ENCODE measurements at places on chromosomes 3 and 15.

DNA sequence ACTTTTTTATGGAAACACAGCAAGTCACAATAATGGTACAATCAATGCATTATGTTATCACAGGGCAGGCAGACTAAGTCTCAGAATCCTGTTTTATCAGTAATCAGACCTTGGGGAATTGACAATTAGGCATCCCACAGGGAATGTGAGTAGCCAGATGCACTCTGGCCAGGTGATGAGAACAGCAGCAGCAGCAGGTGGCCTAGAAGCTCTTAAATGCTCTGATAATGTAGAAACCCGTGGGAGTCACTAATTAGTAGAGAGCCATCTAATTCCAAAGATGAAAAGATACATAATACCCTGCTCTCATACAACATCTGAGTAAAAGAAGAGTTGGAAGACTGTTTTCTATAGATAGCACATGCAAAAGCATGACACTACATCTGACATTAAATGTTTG, 12.6 kb downstream of the CEP152 start:
- no peak for DNase-seq

DNA sequence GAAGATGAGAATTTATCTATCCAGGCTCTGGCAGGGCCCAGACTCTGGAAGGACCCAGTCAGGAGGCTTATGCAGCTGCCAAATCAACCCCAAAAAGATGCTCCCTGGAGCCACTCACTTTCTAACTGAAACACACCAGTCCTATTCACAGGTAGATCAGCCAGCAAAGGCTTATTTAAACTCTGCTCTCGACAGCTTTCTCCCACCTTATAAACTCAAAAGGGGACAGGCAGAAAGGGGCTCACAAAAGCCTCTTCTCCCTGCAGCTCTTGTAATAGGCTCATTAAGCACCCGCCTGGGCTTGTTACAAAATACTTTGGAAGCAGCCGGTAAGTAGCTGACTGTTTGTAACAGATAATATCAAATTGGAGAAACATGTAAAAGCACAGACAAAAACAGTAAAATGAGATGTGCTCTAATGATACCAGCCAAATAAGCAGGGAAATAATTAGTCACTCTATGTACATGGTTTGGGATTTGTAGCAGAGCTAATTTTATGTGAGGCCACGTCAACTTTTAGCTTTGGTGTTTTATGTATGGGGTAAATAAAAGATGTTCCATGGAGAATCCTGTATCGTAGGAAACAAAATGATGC, 213.8 kb downstream of the NR2F2 start:
- DNase-seq, result no peak

DNA sequence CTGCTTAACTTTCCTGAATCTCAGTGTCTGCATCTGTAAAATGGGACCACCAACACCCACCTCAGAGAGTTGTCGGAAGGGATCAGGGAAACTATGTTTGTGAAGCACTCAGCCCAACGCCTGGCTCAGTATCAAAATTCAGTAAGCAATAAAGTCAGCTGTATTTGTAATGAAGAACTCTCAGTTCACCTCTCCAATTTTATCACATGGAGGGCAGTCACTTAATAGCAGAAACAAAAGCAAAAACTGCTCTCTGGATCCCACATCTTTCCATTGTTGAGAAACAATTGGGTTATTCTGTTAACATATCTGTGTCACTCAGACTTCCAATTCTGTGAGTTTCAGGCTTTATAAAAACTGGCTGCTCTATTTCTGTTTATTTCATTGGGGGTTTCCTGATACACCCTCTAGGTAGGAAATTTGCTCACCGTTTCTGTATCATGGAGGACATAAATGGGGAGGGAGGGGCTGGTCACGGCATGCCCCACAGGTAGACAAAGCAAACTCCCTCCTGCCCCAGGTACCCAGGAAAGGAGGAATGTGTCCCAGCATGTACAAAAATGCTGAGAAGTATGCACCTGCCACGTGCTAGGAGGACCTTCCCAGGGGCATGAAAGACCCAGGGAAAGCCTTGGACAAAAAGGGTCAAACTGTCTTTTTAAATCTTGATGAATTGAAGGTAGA, 81.4 kb upstream of the LMOD3 start:
- no peak for DNase-seq

- DNase-seq, result no peak
Measured at GRCh38 chr3:54237788-54238502, 115.6 kb downstream of the CACNA2D3 start.

- no peak for DNase-seq
Measured at GRCh38 chr15:88606070-88606794, 14.9 kb upstream of the AEN start.

DNA sequence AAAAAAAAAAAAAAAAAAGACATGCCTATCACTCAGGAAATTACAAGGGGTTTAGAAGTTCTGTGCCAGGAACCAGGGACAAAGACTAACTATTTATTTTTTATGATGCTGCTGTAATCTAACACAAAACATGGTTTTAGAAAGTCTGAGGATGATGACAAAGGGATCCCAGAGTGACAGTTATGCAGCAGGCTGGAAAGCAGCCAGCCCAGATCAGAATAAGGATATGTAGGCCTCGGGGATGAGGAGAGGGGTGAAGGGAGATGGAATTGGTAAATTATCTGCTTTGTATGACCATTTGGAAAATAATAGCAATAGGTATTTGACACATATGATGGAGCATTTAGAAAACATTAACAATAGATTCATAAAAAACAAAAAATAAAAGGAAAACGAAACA, 34.1 kb upstream of the NMD3 start:
- DNase-seq, result no peak

DNA sequence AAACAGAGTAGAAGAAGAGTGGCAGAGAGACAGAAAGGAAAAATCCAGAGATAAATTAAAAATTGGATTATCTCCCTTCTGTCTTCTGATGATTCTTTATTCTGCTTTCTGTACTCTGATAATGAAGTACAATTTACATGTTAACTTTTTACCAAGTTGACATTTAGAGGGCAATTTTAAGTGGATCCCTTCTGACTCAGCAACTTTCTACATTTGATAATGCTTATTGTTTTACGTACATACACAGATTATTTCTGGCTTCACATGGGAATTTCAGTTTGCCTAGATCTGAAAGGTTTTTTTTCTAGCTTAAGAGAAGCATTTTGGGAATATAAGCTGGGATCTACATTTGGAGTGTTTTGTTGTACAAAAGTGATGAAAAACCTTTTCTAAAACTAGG, 491.3 kb downstream of the OTOL1 start:
- no peak for DNase-seq

- no peak for DNase-seq
Measured at GRCh38 chr3:128786434-128787020, 60.5 kb downstream of the RAB7A start.

DNA sequence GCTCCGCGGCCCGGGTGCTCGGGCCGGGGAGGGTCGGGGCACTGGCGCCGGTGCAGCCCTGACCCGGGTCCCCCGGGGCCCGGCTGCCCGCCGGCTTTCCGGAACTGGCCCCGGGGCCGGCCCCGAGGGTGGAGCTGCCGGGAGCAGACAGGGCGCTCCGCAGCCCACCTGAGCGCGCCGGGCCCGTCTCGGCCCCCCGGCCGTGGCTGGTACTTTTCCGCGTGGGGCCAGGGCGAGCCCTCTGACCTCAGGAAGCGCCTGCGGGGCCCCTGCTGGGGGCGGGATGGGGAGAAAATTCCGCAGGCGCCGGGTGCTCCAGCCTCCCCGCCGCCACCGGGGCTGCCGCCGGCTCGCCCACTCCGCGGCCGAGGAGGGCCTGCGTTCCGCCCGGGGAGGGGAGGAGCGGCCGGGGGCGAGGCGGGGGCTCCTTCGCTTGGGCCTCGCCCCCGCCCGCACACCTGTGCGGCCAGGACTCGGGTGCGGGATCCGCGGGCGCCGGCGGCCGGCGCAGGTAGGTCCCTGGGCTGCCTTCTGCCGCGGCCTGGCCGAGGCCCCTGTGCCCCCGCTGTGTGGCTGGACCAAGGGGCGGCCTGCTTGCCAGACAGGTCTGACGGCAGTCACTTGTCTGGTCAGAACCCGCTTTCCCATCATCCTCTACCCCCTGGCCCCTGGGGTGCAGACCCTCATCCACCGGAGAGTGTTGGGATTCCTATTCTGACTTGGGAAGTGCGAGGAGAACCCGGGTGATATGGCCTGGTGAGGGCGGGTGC, 3.5 kb downstream of the FURIN start:
- DNase-seq, result no peak

- DNase-seq, result no peak
Measured at GRCh38 chr3:132635052-132635451, 24.6 kb downstream of the ACAD11 start.

DNA sequence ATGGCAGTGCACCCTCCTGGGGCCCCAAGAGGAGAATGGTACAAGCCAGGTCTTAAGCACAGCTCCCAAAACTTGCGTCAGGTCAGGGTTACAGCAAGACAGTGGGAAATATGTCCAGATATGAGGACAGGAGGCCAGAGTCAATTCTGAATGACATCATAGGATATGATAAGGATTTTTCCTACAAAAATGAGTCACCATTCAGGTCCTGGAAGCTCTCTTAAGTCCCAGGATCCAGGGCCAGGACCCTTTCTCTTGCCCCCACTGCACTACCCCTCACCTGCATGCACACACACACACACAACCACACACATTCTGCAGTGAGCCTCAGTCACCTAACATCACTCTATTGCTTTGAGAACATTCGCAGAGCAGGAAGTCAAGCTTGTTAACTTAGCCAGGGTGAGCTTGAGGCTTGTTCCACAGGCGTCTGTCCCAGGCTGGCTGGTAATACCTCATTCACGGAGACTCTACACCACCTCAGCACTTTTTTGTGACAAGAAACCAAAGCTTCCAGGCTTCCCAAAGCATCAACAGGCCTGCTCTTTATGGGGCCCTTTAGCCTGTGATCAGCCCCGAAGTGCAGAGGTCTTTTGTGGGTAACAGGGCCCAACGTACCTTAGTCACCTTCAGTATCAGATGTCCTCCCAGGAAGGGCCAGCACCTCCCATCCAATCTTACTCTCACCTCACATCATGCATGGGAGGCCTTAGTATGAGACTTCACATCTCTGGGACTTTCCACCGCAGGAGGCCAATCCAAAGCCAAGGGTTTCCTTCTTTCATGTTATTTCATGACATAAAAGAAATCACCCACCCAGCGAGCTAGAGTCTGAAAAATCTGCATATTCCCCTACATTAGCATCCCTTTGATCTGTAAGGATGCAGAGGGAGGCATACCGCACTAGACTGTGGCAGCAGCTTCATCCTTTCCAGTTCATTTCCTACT, 74.0 kb upstream of the LIPC start:
- no peak for DNase-seq

- peak; percentile 18 for DNase-seq
Measured at GRCh38 chr3:78645628-78646310, 1122.0 kb downstream of the ROBO1 start.

GRCh38 chr3:151462991-151463390, 2.1 kb upstream of the IGSF10 start:
- DNase-seq, result no peak

GRCh38 chr15:88993662-88994061, 80.5 kb upstream of the MFGE8 start:
- DNase-seq, result no peak

GRCh38 chr3:77370413-77370812, 330.5 kb downstream of the ROBO2 start:
- no peak for DNase-seq

DNA sequence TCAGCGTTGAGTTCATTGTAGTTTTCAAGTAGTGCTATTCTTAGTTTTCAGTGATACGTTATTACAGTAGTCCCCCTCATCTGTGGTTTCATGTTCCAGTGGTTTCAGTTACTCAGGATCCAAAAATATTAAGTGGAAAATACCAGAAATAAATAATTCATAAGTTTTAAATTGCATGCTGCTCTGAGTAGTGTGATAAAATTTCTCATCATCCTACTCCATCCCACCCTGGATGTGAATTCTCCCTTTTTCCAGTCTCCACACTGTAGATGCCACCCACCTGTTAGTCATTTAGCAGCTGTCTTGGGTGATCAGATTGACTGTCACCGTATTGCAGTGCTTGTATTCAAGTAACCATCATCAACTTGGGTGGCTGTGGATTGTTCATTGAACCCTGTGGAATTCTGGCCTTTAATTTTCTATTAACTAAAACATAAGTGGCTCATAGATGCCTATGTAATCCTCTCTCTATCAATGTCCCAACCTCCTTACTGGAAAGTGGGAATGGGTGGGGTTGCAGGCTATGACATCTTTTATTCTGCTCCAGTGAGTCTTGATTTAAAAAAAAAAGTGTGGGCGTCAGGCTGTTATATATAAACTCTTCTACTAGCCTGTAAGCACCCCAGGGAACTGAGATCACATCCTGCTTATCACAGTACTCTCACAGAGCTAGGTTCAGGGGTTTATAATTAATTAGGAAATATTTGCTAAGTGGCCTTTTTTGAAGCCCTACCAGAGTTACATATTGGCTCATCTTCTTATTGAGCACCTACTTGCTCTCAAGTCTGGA, 97.5 kb downstream of the CFAP20DC start:
- no peak for DNase-seq

DNA sequence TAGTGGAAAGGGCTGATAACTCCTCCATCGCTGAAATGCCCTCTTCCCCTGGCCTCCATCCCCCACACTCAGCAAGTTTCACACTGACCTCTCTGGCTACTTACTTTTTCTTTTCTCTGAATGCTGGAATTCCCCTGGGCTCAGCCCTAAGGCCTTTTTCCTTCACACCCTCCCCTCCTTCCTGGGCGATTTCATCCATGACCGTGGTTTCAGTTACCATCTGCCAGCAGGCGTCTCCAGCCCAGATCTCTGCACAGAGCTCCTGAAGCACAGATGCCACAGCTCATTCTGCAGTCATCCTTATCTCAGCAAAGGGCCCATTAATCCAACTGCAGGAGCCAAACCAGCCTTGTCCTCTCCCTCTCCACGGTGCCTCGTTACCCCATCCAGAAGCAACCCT, 114.0 kb downstream of the RFTN1 start:
- no peak for DNase-seq

DNA sequence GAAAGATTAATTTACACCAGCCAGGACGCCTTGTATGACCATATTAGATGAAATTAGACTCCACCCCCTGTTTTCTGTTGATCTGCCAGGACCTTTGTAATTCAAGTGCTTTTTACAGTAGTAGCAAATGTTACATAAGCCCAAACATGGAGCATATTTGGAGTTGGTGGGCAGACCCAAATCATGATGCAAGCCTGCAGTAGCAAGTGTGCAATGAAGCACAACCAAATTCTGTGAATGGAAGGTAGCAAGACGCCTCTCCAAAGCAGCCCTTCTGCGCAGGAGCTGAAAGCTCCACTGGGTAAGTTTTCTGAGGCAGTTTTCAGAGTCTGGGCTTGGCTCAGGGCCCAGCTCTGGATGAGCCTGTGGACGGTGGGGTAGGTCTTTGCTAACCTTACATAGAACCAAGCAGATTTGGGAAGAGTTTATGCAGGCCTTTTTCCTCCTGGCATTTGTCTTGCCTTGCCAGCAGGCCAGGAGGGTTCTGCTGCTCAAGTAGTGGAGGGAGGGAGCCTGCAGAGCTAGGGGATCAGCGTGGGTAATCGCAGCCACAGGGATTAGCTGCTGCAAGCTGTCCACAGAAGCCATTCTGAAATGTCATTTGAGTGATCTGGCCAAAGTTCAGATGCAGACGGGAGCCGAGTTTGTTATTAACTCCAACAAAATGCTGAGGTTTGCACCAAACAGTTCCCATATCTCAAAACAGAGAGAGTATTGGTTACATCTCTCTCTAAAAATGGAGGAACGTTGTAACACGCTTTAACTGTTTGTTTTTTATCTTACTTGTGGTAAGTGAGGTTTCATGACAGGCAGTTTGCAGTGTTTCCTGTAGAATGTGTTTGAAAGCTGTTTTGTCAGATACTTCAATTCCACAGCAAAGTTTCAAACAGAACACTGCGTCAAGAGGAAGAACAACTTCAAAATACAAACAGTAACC, 55.4 kb downstream of the PSMD6 start:
- no peak for DNase-seq
